ENCODE measurements at places on chromosomes 13 and 19.

DNA sequence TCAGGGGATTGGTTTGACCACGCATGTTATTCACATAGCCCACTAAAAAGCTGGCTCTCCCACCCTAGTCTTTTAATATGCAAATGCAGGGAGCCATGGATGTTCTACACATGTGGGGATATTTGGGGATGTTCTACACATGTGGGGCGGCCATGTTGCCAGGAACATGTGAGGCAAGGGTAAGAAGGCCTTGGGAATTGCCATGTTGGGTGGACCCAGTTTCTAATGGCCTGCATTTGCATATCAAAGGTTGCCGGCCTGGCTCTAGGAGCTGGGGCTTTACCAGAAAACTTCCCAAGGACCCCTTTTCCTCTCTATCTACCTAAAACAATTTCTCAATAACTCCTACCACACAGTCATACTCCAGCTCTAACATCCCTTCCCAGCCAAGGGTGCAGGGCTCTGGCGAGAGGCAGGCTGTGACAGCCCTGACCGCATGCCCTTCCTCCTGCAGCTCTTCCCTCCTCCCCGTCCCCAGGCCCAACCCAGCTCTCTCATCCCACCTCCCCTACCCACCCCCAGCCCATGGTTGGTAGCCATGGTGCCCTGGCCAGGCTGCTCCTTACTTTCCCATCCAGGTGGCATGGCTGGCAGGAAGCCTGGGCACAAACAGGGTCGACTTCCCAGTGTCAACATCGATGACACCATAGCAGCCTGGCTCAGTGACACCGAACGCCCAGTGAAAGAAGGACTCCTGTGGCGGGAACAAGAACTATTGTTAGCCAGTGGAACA, 11.0 kb downstream of the PEPD start:
- DNase-seq: no peak

DNA sequence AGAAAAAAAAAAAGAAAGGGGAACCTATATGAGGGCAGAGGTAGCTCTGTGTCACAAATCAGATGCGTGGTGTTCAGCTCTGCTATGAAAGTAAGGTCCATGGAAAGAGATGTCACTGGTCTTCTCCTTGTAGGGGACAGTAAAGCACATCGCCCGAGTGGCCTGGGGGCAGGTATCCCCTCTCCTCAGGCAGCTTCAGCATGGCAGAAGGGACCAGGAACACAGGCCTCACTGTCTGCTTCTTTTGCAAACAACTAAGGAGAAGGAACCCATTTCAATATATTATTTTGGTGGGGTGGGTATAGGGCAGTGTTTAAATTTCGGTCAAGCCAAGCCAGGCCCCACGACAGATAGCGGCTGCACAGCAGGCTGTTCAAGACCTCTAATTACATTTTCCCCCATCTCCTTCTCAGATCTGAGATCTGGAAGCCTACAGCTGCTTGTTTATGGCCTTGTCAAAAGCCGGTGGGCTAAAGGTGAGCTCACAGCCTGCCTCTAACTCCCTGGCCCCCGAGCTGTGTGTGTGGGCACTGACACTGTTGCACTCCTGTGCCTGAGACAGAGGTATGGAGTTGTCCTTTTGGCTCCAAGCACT, 72.8 kb downstream of the HSPH1 start:
- no peak for DNase-seq

DNA sequence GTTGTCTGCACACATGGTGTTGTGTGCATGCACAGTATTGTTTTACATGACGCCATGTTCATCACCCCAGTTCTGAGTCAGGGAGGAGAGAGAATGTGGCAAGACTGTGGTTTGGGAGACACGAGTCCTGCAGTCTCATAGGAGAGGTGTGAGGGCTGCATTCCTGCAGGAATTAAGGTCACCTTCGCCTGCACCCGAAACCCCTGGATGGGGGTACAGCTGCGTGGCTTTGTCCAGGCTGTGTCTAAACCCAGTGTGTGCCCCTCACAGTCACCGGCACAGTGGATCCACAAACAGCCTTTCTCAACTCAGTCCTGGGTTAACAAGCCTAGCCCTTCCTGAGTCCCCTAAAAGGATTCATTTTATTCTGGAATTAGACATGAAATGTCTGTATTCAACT, 5.7 kb downstream of the ADPRHL1 start:
- DNase-seq: no peak

GRCh38 chr19:1685046-1685445, 32.6 kb upstream of the TCF3 start:
- no peak for DNase-seq

DNA sequence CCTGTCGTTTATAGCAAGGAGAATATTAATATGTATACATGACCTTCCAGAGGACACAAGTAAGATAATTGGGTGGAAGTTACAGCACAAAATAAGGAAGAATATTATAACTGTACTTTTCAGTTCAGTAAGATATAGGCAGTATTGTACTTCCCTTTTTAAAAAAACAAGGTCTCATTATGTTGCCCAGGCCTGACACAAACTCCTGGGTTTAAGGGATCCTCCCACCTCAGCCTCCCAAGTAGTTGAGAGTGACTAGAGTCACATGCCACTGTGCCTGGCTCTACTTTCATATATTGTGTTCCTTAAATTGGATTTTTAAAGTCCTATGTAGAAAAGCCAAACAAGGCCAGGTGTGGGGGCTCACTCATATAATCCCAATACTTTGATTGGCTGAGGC, 19.5 kb upstream of the MAB21L1 start:
- DNase-seq: no peak

- DNase-seq: no peak
Observed at GRCh38 chr13:24670961-24671381, 9.2 kb upstream of the ATP12A start.

DNA sequence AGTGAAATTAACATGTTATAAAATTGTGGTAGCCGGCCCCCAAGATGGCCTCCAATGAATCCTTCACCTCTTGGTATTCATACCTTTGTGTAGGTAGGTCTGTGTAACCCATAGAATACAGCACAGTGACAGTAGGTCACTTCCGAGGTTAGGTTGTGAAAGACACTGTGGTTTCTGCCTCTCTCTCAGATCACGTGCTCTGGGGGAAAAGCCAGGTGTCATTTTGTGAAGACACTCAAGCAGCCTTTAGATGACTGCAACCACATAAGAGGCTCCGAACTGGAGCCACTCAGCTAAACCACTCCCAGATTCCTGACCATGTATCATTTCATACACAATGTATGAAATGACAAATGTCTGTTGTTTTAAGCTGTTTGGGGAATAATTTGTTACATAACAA, 9.8 kb upstream of the USPL1 start:
- no peak for DNase-seq

DNA sequence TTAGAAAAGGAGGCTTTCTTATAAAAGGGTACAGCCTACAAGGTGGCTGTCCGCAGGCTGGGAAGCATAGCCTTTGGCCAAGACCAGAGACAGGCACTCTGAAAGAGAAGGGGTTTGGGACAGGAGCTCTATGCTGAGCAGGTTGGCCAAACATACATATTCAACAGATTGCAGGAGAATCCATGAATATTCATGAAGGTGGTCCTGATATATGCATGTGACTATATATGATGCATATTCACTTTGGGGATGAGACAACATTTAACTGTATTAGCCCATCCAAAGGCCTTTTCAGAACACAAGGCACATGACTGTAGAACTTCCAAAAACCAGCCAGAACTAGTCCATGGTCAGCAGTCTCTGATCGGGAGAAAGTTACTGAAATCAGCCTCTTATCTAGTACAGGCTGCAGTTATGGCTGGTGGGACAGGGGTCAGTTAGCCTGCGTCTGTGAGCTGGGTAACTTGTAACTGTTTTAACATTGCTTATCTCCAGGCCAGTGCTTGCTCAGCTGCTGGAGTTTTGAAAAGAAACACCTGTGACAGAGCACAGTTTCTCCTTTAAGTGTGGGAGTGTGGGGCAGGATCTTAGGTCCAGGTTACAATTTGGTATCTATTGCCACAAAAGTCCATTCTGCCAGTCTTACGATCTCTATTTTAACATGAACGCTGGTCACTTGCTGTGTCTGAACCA, 924.2 kb downstream of the UQCRFS1 start:
- DNase-seq: peak; percentile 21

DNA sequence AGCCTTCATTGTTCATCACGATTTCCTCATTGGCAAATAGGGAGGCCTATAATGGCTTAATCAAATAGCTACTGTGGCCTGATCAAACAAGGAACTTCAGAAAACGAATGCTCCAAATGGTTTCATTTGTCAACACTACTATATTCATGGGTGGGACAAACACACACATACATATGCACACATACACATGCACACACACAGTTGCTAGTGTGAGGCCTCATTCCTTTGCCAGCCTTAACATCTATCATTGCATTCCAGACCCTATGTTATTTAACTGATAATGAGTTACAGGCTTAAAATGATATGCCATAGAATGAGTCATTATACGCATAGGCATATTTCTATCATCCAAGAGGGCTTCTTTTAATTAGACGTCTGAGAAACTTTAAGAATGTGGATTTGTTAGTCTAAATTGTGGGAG, 140.2 kb downstream of the KLF5 start:
- DNase-seq: no peak

DNA sequence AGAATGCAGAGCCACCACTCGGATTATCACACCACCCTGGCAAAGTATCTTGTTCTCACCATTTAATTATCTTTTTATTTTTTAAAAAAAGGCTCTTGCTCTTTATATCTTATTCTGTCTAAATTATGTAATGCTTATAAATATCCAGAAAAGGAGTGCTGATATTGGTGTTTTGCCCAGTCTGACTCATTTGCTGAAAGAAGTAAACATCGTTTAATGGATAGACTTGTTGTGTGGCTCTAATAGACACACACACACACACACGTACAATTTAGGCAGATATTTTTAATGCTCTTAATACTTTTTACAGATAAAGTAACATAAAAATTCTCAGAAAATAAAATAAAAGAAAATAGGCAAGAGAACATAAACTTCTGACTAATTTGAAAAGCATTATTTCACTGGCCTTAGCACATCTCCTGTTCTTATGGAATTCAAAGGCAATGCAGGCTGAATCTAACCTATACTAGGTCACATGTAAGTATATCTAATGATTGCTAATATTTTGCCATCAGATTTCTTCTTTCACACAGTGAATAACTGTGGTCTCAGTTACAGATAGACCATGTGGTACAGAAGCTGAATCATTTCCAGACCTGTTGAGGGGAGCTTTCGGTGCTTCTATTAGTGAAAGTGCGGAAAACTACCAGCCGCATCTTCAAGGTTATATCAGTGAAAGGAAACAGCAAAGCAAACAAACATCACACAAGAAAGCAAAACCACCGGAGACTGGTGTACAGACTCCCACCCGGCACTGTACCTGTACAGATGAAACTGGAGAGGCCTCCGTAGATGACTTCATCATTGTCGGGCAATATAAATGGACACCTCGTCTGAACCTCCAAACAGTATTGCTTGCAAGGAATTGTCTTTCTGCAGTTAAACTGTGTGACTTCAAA, 642.1 kb upstream of the ARGLU1 start:
- DNase-seq: no peak

- DNase-seq: no peak
Observed at GRCh38 chr13:85638265-85638664, 161.0 kb downstream of the SLITRK6 start.

DNA sequence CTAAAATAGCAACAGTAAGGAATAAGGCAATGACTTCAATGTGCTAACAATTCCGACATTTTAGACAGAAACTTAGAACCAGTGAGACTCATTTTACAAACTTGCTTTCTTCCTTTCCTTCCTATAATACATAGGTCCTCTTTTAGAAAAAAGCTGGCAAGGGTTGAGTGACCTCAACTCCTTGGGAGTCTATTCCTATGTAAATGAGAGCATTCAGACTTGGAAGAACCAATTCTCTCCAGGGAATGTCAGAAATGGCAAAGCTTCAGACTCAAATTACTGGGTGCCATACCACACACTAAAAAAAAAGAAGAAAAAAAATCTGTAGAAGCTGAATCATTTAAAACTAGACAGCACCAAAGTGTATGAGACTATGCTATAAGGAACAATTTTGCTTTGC, 1328.2 kb downstream of the OLFM4 start:
- DNase-seq: no peak

DNA sequence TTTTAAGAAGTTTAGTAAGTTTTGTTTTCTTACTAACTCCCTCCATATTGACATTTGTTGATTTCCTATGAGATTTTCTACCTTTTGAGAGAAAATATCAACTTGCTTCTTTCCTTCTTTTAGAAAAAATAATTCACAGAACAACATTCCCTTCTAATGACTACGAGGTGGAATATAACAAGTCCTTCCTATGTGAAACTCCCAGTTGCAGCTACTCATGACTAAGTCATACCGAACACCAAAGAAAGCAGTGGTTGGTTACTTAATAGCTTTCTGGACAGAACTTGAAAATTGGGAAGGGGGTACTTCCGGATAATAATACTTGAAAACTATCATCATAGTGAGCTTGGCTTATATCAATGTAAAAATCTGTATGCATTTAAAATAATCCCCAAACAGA, 144.8 kb downstream of the DACH1 start:
- no peak for DNase-seq

- no peak for DNase-seq
Observed at GRCh38 chr13:94087100-94087499, 392.4 kb downstream of the DCT start.

GRCh38 chr13:92739306-92739818, 487.2 kb upstream of the GPC6 start:
- no peak for DNase-seq

DNA sequence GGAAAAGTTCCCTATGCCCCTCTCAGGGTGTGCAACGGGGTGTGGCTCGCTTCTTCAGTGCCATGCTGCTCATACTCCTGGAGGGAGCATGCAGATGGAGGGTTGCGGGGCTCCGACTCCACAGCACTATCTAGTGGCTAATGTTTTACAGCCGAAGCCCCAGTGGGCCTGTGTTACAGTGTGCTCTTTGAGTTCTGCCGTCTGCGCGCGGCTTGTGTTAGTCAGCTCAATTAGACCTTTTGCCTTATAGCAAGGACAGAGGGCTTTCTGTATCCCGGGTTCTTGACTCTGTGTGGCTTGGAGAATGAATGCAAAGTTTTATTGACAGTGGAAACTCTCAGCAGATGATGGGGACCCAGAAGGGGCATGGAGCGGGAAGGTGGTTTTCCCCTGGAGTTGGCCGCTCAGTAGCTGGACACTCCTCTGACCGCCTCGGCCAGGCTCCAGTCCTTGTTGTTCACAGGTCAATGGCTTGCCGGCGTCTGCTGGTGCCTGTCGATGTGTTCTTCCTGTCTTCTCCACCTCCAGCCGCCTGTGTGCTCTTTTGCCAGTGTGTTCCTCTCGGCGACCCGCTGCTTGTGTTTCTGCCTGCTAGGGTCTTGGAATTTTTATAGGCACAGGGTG, 383.4 kb downstream of the LMO7 start:
- DNase-seq: no peak

DNA sequence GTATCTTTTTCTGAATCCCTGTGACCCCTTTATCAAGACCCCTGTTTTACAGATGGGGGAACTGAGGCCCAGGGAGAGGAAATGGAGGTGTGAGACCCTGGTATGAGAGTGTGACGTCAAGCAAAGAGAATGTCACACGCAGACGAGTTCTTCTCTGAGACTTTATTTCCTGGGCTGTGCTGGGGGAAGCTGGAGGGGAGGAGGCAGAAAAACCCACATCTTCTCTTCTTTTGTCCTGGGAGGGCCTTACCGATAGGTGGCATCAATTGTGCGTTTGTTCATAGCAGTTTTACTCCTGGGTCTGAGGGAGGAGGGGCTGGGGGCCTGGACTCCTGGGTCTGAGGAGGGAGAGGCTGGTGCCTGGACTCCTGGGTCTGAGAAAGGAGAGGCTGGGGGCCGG, 4.9 kb upstream of the KLK15 start:
- DNase-seq: no peak

- DNase-seq: no peak
Observed at GRCh38 chr13:38618336-38618735, 68.5 kb upstream of the FREM2 start.
